GM23338 (cell line): ENCODE measurements at places on chromosomes 1 and 21. TPM values are rescaled to one million over a fixed set of nuclear protein-coding genes. Genes with fewer than 3 reads are reported as not detected.
A peak's percentile ranks its signal among the peaks of the same experiment; 100 is the strongest.

DNA sequence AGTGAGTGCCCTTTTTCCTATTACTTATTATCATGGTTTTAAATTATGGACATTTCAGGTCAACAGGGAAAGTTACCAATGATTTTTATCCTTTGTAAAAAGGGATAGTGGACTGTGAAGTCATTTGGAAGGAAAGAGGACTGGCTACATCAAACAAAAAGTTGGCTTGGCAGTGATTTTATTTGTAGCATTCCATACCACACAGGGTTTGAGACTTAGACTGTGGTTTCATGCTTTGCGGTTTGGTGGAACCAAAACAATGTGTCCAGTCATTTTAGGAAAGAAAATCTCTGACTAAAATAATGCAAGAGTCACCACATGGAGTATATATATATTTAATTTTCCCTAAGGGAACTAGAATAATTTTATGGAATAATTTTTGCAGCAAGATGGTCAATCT lies 239.5 kb downstream of the HMCN1 start:
- no peak for DNase-seq

DNA sequence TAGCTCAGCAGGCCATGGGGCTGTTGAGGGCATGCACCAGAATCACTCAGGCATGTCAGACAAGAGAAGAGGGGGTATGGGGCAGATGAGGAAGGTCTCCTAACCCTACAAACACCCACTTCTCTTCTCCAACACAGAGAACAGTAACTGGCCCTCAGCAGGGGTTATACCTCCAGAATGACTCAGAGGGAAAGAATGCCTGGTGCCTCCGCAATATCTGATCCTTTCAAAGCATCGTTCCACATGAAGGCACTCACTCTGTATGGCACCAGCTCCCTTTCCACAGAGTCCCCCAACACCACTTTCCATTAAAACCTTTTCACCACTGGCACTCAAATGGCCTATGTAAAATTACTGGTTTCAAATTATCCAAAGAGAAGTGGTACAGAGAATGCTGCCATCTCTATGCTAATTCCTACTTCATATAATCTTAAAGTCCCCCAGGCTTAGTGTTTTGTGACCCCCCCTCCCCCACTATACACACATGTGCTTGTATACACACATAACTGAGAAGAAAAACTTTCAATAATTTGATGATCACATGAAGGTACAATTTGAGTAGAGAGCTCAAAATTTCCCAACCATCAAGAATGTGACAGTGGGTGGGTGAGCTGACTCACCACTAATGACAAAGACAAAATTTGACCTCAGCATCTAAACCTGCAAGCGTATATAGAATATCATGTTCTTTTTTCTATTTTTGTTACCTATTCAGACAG lies 91.5 kb downstream of the SIPA1L2 start:
- peak; percentile 79 for DNase-seq

DNA sequence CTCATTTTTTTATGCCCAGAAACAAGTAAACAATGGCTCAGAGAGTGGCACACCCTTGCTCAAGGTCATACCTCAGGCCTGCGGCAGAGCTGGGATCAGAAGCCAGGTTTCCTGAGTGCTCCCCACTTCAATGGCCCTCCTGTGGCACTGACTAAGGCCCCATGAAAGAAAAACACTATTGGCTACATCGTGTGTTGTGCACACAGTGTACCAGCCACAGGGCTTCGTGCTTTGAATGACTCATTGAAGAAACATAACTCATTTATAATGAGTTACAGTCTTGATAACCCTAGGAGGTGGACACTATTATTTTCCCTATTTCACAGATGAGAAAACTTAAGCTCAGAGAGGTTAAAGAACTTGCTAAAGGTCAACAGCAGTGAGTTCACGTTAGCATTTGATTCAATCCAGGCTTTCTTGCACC lies 91.2 kb downstream of the TRABD2B start:
- DNase-seq: no peak

DNA sequence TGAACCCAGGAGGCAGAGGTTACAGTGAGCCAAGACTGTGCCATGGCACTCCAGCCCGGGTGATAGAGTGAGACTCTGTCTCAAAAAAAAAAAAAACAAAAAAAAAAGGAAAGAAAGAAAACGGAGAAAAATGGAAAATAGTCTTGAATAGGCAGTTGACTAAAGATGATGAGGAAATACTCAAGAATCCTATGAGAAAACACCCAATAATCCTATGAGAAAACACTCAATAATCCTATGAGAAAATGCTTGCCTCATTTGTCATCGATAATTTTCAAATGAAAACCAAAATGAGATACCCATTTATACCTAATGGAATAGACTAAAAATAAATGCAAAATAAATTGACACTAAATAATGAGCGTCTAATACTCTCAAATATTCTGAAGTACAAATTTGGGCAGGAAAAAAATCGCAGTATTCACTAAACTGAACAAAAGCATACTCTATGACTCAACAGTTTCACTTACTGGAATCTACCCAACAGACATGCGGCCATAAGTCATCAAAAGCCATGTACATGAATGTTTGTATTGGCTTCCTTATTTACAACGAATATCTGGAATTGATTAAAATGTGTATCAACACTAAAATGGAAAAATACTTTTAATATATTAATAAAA lies 733.9 kb upstream of the CHRM3 start:
- DNase-seq: no peak

DNA sequence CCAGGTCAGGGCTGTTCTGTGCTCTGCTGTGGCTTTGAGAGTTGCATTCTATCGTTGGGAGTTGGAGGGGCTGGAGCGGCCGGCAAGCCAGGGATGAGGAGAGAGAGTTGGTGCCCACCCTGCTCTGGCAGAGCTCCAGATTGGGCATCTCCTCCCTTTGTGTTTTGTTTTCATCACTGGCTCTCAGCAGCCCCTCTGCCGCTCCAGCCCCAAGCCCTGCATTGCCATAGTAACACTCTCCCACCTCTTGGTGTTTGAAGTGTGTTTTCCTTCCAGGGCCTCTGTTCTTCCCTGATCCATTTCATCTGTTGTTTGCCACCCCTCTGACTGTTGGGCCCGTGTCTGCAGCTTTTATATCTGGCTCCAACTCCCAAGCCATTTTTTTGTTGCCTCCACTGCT lies 152.7 kb downstream of the URB2 start:
- no peak for DNase-seq

DNA sequence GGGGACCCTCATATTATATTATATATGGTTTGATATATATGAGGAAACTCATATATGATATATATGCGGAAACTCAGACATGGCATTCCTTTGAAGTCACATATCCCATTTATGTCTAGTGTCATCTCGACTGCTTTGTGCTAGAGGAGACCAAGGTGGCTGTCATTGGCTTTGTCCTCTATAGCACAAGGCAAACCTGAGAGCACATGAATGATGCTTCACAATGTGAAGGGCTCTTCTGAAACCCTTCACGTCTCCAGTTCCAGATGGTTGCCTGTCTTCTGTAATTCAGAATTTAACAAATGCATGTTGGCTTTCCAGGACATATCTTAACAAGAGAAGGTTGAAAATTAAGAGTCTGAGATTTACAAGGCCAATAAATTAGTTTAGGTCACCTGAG lies 303.6 kb downstream of the BARHL2 start:
- DNase-seq: no peak

DNA sequence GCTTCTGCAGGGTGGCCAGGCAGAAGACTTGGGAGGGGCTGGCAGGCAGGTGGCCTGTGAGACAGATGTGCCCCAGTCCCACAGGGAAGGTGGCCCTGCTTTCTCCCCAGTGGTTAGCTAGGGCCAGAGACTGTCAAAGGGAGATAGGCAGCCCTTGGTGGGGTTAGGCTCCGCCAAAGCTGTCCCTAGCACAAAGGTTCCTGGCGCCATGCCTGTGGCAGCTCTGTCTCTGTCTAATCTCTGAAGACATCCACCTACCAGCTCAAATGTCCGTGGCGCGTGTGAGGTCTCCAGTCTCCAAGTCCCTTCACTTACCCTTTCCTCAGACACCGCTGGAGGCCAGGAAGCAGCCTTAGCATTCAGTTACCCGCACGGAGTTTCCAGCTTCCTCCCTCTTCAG lies 17.7 kb downstream of the TCP10L start:
- DNase-seq: no peak

SHE gene
- polyA plus RNA-seq: 0.16 and 0.23 TPM in 2 replicates

DNA sequence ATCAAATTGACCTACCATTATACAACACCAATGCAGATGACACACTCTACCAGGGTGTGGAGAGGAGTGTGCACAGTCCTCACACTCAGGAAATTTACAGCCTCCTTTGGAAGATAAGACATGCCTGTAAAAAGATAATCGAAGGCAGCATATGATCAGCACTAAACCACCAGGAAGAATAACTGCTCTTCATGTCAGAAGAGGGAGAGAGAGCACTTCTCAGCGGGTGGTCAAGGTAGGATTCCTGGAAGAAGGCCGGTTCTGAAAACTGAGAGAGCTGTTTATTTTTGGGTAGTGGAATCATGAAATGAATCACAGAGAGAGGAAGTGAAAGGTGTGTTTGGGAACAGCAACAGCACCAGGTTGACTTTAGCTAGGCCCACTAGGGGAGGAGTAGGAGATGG lies 14.0 kb upstream of the ZNF697 start:
- no peak for DNase-seq

FMO5 gene
- polyA plus RNA-seq: 0.54 and 0.84 TPM in 2 replicates

DNA sequence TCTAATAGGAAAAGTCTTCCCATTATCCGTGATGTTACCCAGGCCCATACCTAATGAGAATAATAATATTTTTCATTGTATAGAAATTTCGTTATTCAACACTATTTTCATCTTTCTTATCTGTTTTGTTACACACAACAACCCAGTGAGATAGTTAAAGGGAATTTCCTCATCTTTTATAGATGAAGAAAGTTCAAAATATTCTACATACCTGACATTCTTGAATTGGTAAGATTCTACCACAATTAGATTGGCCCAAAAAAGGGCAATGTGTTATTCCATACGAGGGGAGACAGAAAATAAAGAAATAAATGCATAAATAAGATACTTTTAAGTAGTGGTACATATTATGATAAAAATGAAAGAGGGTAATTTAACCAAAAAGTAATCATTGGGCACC lies 405.5 kb upstream of the ADAMTS5 start:
- no peak for DNase-seq

GRCh38 chr1:172269084-172269483 lies 151.4 kb upstream of the C1orf105 start:
- no peak for DNase-seq

DNA sequence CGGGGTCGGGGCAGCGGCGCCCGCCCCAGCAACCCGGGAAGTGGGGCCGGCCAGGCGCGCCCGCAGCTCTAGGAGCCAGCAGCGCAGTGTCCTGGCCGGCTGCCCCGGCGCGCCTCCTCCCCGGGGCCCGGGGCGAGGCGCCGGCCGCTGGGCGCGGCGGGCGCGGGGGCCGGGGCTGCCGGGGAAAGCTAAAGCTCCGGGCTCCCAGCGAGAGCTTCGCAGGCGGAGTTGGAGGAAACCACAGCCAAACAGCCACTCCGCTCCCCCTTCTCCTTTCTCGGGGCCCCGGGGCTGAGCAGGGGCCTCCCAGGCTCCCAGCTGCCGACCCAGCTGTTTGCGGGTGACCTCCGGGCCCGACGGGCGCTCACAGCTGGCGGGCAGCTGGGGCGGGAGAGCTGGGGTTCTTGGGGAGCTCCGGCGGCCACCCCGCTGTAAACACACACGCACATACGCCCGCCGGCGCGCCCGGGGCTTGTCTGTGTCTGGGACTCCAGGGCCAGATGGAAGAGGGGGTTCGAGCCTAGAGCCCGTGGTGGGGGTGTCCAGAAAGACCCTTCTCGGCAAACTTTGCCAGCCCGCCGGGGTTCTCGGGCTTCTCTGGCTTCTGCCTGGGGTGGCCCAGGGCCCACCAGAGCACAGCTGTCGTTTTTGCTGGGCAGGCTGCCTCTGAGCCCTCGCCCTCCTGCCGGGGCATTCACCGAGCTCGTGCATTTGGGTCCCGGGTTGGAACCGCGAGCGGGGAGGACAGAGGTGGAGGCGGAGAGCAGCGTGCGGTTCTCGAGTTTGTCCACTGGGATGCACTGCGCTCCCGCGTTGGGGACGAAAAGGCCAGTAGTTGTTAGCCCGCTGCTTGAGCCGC lies 1.5 kb downstream of the AJAP1 start:
- DNase-seq: no peak

- DNase-seq: no peak
Measured at GRCh38 chr1:26112407-26112775, 767 bp downstream of the PDIK1L start.

BSDC1 gene
- 22.7 and 24.9 TPM in 2 replicates for polyA plus RNA-seq

LCE7A gene
- not detected in 2 replicates for polyA plus RNA-seq

DNA sequence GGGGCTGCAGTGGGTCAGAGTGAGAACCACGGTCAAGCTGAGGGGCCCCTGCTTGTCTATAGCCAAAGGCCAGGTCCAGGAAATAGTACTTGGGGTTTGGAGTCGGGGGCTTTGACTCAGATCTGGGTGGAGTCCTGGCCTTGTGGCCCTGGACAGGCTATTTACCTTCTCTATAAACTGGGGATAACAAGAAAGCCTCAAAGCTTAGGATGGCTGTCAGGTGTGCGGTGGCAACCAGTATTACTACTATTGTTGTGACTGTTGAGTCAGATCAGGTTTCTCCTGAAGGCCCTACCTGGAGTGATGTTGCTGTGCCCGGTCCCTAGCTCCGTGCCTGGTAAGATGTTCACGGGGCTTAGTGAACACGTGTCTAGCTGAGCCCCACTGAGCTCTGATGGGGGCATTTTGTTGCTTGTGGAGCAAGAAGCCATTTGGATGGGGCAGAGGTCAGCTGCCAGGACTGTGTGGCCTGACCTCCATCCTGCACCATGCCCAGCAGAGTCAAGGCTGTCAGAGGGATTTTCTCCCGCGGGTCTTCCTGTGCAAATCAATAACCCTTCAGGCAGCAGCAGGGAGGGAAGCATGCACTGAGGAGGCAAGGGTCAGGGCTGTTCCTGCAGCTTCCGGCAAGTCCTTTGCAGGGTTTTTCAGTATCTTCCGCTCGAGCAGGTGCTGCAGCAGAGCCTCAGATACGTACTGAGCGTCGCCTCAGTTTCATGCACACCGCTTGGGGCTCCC lies 170.3 kb downstream of the CAMTA1 start:
- no peak for DNase-seq

- DNase-seq: no peak
Measured at GRCh38 chr1:72137656-72138055, 144.7 kb downstream of the NEGR1 start.

GRCh38 chr1:187577610-187578009 lies 748.9 kb downstream of the PLA2G4A start:
- no peak for DNase-seq

DNA sequence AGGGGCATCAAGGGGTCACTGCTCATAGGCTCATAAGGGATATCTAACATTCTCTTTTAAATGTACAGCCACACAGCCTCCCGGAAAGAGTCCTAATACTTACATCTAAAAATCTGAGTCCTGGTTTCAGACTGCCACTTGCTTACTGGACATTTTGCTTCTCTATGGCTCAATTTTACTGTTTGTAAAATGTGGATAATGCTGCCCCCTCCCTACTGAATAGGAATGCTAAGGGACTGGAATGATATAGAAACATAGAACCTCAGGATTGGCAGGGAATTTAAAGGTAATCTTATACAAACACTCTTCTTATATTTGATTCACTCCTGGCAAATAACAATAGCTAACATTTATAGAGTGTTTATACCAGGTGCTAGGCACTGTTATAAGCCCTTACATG lies 910 bp upstream of the TNR start:
- no peak for DNase-seq

GRCh38 chr1:218874313-218874712 lies 299.4 kb upstream of the LYPLAL1 start:
- DNase-seq: no peak

- DNase-seq: no peak
Measured at GRCh38 chr1:225777058-225777582, 506 bp upstream of the SRP9 start.
